Osteoblast (primary cell): ENCODE measurements at places on chromosomes 4 and X. TPM values are rescaled to one million over a fixed set of nuclear protein-coding genes. Genes with fewer than 3 reads are reported as not detected.

Gene MAGEA2
- not detected in 2 replicates for total RNA-seq

Gene LARP7
- 29.2 and 32.2 TPM in 2 replicates for total RNA-seq

Gene NHS
- 10.5 and 16.8 TPM in 2 replicates for total RNA-seq

Gene PLP1
- total RNA-seq = 0.29 and 0.36 TPM in 2 replicates
